ENCODE measurements at places on chromosomes 7 and 10.

DNA sequence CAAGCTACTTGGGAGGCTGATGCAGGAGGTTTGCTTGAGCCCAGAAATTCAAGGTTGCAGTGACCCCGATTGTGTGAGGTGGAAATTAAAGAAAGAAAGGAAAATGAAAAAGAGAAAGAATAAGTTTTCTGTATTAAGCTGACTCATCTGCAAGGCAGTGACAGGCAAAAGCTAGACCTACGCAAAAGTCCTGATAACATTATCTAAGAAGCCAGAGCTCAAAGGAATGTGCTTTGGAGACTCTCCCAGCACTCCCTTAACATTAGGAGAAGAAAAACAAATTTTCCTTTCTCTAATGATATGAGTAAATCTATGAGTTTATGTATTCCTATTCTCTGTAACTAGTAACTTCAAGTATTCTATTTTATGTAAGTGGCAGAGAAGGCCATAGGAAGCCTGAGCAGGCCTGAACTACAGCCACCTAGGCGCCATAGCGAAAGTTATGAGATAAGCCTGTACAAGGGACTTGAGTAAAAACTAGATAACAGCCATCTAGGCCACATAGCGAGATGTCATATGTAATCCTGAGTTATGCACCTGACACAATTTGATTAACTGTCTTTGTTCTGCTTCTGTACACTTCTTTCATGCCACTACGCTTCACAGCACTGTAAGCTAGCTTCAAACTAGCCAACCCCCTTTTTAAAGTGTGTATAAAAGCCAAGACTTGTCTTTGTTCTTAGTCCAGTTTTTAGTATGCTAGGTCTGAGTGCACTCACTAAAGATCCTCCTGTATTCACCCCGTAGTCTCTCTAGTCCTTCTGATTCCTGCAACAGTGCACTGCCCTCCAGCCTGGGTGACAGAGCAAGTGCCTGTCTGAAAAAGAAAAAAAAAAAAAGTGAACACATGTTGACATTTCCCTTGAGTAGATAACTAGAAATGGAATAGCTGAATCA, 9.4 kb upstream of the ZWINT start:
- DNase-seq, result no peak

DNA sequence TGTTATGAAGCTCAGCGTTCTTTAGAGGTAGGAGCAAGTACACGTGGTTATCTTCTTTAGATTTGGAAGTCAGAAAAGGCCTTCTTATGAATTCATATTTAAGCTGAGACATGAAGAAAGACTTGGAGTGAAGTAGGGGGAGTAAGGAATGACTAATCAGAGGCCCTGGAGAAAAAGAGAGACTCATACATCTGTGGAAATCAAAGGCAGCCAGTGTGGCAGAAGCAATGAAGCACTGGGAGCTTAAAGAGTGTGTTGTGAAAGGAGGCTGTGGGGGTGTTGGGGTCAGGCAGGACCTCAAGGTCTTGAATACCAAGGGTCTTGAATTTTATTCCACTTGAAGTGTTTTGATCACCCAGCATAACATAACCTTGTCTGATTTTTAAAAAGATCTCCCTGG, 35.7 kb upstream of the FGL2 start:
- DNase-seq, result no peak

DNA sequence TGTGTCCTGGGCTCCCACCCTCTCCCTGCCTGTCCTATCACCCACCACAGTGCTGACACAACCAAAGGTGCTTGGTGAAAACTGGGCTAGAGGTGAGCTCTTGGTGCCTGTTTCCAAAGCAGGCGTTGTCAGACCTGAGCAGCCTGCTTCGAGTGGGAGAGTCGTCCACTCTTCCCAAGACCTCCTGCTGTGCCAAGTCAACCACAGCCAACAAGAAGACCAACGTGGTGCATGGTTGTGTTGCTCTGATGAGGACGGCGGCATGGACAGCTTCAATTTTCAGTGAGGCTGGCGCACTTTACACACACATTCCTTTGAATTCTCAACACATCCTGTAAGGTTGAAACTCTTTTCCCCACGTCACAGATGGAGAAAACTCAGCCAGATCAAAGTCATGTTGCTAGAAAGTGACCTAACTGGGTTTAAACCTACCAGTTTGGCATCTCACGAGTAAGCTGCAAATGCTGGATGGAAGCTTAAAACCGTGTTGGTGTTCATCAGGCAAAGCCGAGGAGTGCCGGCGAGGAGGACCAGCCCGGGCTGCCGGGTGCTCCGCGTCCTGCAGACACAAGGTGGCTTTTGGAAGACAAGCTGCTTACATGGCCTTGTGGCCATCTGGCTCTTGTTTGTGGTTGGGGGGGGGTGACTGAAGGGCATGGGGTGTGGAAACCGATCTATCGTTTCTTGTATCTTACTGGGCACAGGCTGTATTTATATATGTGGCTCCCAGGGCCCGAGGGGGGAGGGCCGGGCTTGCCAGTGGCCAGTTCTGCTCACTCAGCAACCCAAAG, 39.3 kb downstream of the INSIG1 start:
- DNase-seq, result no peak

DNA sequence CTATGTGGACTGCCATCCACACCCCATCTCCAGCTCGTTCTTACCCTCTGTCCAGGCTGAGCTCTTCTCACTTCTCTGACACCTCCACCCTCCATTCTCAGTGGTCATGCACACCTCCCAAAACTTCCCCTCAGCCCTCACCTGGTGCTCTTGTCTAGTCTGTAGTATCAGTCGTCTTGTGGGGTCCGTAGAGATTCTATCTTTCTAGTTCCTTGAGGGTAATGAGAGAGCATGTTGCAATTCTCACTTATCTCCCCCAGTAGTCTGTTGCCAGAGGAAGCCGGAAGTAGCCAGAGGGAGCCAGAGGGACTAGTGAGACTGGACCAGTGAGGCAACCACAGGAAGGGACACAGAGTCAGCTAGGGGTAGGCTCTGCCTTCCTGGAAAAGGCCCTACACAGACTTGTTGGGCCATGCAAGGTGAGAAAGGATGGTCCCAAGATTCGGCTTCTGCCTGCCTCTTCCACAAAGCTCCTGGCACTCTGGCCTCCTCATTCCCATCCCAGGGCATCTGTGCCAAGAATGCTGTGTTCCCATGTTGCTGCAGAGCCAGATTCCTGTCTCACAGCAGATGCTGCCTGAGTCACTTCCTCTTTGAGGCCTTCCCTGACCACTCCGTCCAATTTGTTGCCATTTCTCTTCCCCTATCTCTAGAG, 50.6 kb upstream of the DUSP5 start:
- no peak for DNase-seq

- DNase-seq, result peak; percentile 42
These were observed 64.4 kb downstream of the BPGM start for GRCh38 chr7:134710854-134711624.

DNA sequence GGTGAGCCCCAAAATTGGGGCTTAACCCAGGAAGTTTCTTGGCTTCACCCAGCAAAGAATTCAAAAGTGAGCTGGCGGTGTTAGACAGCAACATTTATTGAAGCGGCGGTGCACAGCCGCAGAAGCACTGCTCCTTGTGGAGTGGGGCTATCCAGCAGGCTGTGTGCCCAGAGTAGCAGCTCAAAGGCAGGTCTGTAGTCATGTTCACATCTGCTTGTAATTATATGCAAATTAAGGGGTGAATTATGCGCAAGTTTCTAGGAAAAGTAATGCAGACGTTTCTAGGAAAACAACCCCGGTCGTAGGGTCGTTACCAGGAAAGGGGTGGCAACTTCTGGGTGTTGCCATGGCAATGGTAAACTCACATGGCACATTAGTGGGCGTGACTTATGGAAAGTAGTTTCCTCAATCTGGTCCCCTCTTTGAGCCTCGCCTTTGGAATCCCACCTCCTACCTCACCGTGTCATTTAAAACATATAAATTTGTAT, 13.7 kb upstream of the KBTBD2 start:
- DNase-seq, result peak; percentile 66

- DNase-seq, result peak; percentile 48
These were observed 760 bp downstream of the CBX3 start for GRCh38 chr7:26202019-26202990.

GRCh38 chr10:76352300-76352699, 920.9 kb downstream of the LRMDA start:
- no peak for DNase-seq

DNA sequence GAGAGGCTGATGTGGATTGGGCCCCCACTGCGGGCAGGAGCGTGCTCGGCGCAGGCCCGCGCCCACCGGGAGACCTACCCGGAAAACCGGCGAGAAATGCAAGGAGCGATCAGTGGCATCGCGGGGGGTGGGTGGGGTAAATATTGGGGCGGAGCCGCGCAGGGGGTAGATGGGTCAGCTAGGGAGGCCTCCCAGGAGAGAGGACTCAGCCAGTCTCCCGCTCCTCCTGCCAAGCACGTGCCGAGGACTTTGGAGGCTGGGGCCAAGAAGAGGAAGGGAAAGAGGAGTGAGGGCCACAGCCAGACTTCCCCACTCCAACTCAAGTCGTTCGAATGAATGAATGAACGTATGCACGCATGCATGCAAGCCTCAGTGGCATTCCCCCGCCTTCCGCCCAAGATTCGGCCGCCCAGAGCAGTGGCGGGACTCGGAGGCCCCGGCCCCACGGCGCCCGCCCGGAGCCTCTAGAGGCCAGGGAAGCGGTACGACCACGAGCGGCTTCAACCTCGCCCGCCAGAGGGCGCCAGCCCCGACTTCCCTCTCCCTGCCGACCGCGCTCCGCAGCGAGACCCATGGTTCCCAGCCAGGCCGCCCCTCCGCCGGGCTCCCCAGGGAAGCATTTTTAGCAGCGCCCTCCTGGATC, 3.6 kb downstream of the NPM3 start:
- DNase-seq, result peak; percentile 78

DNA sequence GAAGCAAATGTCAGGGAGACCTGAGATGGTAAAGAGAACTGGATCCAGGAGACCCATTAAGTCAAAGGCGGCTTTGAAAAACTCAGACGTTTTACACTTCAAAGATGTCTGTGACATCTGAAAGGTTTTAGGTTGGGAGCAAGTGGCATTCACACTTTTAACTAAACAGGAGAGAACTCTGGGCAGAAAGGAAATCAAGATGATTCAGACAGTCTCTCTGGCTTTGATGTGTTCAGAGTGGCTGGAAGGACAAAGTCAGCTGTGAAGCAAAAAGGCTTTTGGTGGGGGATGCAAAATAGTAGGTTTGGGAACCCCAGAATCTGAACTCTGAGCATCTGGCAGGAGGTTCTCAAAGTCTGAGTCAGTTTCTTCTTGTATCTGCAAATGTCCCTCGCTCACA, 66.6 kb downstream of the PRKCQ start:
- peak; percentile 19 for DNase-seq

DNA sequence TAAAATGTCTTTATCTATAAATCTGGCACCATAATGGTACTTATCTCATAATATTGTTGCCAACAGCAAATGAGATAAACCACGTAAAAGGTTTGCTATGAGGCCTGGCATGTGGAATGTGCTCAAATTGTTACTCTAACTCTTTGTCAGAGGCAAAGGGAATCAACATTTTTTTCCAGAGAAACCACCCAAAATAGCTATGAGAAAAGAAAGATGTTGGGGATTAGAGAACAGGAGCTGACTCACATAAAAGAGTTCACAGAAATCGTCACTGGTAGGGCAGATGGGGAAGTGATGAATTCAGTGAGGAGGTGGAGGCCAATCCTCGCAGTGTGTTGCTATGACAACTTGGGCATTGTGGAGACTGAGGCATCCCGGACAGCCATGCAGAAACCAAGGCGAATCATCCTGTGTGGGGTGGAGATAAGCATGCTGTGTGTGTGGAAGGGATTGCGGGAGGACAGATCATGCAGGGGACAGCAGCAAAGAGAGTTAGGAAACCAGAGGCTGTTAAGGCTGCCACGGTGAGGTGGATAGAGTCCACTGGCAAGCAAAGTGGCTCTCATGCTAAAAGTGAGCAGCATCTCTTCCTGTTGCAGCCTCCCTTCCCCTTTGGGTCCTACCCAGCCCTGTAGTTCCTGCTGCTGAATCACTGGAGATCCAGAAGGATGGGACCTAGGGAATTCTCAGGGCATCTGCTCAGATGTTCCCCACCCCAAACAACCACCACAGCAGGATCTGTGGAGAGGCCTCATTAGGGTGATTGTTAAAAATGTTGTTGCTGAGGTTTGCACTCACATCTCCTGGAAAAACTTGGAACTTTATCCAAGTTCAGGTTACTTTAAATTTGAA, 103.9 kb downstream of the CUBN start:
- DNase-seq, result peak; percentile 52

DNA sequence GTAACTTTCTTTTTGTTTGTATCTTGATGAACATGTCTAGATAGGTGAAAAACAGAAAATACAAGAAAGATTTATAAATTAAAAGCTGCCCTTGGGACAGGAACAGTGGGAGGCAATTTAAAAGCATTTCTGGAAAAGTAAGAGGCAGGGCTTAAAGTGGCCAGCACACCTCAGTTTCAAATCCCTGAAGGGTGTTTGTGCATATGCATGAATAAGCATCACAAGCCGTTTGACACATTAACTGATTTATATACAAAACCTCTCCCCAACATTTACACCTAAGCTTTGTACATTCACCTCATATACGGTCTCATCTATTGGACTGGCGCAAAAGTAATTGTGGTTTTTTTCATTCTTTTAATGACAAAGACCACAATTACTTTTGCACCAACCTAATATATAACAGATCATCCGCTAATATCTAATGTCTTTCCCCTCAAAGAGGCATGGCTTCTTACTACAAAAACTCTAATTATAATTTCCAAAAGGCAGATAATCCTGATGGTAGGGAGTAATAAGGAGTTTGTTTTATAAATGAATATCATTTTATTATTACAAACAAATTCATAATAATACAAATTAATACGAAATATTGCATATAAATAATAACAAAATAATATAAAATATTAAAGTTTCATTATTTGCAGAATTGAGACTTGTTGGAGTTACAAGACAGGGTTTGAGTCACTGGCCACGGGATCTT, 48.3 kb downstream of the LRGUK start:
- DNase-seq, result no peak

- no peak for DNase-seq
These were observed 27.8 kb downstream of the GPR37 start for GRCh38 chr7:124737760-124738300.

GRCh38 chr10:64089648-64090047, 568.4 kb downstream of the REEP3 start:
- DNase-seq, result no peak

DNA sequence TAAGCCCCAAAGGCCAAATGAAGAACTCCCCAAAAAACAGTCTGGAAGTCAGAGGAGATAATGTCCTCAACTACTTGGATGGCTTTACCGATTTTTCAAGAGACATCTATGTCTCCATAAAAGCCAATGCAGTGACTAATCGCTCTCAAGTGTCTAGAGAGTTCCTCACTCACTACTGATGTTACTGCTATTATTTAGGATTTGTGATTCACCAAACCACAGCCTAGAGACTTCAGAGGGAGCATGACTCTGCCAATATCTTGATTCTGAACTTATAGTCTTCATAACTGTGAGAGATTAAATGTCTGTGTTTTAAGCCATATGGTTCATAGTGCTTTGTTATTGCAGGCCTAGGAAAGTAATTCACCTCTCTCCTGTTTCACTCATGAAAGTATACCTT, 160.2 kb downstream of the IPMK start:
- no peak for DNase-seq

- DNase-seq, result no peak
These were observed 113.7 kb upstream of the PDLIM1 start for GRCh38 chr10:95404462-95404858.

- no peak for DNase-seq
These were observed 42.3 kb downstream of the HIP1 start for GRCh38 chr7:75696263-75697037.
